ENCODE measurements at places on chromosomes 4 and X.
A peak's percentile ranks its signal among the peaks of the same experiment; 100 is the strongest.

GRCh38 chrX:103817502-103817901 lies 14.6 kb downstream of the RAB9B start:
- DNase-seq: no peak

- DNase-seq: no peak
These were observed 176.8 kb downstream of the SCFD2 start for GRCh38 chr4:53189011-53189410.

DNA sequence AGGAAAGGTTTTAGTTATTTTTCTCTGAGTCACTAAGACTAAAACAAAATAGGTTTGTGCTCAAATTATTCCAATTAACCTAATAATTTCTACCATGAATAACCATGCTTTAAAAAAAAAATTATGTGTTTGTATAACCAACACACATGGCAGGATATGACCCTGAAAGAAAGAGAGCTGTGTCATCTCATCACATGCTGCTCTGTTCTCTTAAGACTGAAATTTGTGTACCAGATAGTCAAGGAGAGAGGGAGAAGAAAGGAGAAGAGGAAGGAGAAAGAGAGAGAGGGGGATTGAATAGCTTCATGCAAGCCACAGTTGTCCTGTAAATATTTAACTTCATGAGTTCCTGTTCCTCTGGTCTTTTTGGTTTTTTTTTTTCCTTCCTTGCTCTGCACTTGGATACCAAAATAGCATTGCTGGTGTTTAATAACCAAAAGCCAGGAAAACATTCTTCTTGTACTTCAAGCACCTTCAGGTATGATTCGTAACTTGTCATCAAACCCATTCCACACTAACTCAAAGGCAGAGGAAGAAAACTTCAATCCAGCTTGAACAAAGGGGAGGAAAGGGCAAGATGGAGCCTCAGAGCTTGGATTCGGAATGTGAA lies 6.4 kb upstream of the PROM1 start:
- DNase-seq: no peak

DNA sequence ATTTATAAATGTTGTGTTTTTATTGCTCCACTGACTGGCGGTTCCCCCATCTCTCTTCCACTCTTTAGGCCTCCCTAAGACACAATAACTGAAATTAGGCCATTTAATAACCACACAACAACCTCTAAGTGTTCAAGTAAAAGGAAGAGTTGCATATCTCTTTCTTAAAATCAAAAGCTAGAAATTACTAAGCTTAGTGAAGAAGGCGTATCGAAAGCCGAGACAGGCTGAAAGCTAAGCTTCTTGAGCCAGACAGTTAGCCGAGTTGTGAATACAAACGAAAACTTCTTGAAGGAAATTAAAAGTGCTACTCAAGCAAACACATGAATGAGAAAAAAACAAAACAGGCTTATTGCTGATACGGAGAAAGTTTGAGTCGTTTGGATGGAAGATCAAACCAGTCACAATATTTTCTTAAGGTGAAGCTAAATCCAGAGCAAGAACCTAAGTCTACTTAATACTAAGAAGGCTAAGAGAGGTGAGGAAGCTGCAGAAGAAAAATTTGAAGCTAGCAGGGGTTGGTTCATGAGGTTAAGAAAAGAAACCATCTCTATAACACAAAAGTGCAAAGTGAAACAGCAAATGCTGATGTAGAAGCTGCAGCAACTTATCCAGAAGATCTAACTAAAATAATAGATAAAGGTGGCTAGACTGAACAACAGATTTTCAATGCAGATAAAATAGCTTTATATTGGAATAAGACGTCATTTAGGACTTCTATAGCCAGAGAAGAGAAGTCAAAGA lies 194.0 kb upstream of the TTC29 start:
- DNase-seq: no peak

- DNase-seq: no peak
These were observed 399.0 kb downstream of the PABPC4L start for GRCh38 chr4:133802359-133803140.

DNA sequence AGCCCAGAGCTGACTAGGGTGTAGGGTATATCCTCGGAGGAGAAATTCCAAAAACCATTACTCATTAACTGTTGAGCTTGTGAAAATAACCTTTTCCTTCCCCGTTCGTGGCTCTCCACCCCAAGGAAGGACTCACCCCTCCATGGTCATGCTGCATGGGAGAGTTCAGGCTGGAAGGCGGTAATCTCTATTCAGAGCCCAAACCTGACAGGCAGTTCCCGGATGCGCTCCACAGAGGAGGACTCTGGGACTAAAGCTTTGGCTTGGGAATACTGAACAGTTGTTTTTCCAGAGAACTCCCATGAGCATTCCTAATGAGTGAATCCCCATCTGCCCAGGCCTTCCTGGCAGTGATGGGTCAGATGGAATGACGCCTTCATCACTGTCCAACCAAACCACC lies 125.4 kb downstream of the BCOR start:
- DNase-seq: no peak

GRCh38 chr4:6932475-6932874 lies 22.8 kb downstream of the TBC1D14 start:
- no peak for DNase-seq

GRCh38 chrX:115284877-115285276 lies 4.6 kb upstream of the LUZP4 start:
- no peak for DNase-seq

GRCh38 chr4:123209436-123209835 lies 187.2 kb upstream of the SPRY1 start:
- DNase-seq: no peak

GRCh38 chr4:127857641-127858040 lies 23.1 kb upstream of the PLK4 start:
- DNase-seq: no peak

DNA sequence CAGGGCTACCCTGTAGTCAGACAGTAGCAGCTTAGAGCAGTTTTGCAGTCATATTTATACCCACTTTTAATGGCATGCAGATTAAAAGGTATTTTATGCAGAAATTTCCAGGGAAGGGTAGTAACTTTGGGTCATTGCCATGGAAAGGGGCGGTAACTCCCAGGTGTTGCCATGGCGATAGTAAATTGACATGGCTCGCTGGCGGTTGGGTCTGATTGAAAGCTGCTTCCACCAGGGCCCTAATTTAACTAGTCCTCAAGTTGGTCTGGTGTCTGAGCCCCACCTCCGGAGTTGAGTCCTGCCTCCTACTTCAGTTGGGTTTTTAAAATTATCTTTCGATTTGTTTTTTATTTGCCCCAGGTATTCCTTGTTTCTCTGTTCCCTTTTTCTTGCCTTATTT lies 70.1 kb downstream of the NAA11 start:
- DNase-seq: no peak

- no peak for DNase-seq
These were observed 89.1 kb downstream of the RELL1 start for GRCh38 chr4:37597034-37597433.

DNA sequence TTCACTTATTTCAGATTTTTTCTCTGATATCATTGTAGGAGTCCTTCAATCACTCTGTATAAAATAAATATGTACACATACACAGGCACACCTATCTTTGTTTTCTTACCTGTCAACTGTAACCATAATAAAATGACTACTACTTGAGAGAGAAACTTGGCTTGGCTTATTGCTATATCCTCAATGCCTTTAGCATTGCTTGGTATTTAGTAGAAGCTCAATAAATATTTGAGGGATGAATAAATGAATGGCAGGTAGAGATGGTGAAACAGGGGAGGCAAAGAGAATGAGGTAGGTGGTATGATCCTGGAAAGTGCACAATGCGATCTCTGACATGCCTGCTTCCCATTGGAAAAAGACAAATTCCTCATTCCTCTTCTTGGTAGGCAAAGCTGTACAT lies 21.8 kb upstream of the CXCL6 start:
- DNase-seq: no peak

- no peak for DNase-seq
These were observed 39.7 kb downstream of the RGS12 start for GRCh38 chr4:3332498-3332897.

- no peak for DNase-seq
These were observed 233.3 kb downstream of the USP46 start for GRCh38 chr4:52425751-52426326.

DNA sequence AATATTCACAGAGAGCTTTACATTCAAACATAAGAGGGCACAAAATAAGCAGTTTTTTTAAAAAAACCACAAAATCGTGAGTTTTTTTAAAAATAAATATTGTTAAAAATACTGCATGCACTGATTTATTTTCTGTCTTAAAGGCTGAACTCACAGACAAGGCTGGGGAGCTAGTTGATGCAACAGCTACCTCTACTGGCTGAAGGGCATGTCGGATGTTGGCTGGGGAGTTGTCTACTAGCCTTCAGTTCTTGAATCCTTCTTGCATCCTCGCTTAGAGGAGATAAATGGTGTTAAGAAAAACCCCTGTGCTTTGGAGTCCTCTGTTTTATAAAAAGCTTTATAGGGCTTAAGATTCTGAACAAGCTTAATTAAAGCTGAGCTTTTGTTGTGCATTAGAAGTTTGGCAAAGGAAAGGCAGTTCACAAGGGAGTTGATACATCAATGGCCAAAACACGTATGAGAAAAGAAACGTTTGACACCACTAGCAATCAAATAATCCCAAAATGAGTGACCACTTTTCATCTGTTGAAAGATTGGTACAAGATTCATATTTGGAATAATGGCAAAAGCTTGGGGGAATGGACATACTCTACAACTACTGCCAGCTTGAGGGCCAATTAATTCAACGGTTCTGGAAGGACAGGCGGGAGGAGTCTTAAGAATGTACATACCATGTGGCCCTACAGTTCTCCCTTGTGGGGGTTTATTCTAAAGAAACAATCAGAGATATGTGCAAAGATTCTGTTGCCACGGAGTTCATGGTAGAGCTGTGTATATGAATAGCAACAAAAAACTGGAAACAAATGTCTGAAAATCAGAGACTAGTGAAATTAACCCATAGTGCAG lies 94.7 kb downstream of the SEL1L3 start:
- no peak for DNase-seq

GRCh38 chr4:47839259-47839658 lies 1.4 kb upstream of the CORIN start:
- no peak for DNase-seq

- DNase-seq: no peak
These were observed 264.2 kb downstream of the PPP3CA start for GRCh38 chr4:101083131-101083530.

GRCh38 chr4:113584407-113585150 lies 177.0 kb downstream of the CAMK2D start:
- no peak for DNase-seq

GRCh38 chr4:40253906-40254305 lies 57.1 kb downstream of the RHOH start:
- no peak for DNase-seq

DNA sequence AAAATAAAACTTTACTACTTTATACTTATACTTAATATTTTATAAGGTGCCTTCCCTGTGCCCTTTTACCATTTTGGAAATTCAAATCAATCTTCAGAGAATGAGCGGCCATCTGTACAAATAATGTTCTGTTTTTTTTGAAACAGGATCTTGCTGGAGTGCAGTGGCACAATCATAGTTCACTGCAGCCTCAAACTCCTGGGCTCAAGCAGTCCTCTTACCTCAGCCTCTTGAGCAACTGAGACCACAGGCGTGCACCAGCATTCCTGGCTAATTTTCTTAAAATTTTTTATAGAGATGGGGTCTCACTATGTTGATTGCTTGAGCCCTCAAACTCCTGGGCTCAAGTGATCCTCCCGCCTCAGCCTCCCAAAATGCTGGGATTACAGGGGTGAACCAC lies 53.5 kb downstream of the FAM114A1 start:
- DNase-seq: no peak

DNA sequence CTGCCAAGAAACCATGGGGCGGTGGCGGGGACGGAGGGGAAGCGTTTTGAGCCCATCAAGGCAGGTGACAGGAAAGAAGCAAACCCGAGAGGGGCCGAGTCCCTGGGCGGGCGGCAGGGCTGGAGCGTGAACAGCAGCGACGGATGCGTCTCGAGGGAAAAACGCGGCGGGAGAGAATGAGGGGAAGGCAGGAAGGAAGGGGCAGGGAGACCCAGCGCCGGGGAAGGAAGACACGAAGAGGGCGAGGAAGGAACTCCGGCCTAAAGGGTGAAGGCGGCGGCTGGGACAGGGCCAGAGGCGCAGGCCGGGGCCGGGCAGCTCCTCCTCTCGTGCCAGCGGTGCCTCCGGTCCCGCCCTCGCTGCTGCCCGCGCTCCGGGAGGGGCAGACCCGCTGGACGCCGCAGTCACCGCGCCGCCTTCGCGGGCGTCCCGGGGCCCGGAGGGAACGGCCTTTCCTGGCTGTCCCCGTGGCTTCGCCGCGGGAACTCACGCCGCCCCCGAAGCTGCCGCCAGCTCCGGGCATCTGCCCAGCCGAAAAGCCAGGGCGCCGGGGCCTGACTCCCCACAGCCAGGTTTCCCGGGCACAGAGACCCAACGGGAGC lies 751 bp upstream of the RGS12 start:
- peak; percentile 89 for DNase-seq

- DNase-seq: no peak
These were observed 17.8 kb upstream of the RAB33B start for GRCh38 chr4:139436122-139436521.

GRCh38 chrX:112056476-112056875 lies 26.1 kb downstream of the TRPC5 start:
- no peak for DNase-seq

DNA sequence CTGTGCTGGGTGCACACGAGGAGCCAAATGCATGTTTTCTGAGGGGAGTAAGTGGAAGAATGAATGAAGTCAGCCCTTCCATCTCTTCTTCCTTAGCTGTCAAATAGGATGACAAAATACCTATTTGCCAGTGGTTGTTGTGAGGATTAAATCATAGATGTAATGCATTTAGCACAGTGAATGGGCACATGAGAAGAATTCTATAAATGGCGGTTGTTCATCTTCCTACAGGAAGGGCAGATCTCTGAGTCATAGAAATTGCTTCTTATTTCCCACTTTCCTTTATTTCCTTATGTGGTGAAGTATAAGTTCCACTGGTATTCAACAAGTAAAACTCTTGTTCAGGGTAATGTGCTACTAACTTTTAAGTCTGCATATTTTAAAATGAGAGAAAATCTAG lies 83.1 kb downstream of the SORBS2 start:
- DNase-seq: no peak

- DNase-seq: no peak
These were observed 8.6 kb upstream of the FGF5 start for GRCh38 chr4:80257851-80258250.

- no peak for DNase-seq
These were observed 104.5 kb downstream of the IRF2 start for GRCh38 chr4:184369871-184370270.

DNA sequence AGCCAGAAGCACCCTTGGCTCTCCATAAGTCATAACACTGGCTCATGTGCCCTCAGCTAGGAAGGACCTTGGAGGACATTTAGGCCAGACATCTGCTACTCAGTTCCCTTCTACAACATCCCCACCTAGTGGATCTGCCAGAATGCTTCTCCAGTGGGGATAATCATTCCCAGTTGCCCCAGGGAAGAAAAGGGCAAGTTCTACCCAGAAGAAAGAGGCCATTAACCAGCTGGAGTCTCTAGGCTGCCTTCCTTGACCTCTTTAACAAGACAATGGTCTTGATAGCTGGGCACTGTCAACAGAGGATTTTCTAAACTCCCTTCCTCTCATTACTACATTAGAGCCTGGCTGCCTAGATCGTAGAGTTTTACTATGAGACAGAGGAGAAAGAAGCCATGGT lies 42.0 kb downstream of the LGI2 start:
- no peak for DNase-seq
